ENCODE measurements at places on chromosomes 6 and 20.

GRCh38 chr6:115602466-115602865 is 458.2 kb downstream of the FRK start:
- no peak for DNase-seq

- DNase-seq: no peak
These were observed 3.5 kb upstream of the HTR1B start for GRCh38 chr6:77466451-77467437.

DNA sequence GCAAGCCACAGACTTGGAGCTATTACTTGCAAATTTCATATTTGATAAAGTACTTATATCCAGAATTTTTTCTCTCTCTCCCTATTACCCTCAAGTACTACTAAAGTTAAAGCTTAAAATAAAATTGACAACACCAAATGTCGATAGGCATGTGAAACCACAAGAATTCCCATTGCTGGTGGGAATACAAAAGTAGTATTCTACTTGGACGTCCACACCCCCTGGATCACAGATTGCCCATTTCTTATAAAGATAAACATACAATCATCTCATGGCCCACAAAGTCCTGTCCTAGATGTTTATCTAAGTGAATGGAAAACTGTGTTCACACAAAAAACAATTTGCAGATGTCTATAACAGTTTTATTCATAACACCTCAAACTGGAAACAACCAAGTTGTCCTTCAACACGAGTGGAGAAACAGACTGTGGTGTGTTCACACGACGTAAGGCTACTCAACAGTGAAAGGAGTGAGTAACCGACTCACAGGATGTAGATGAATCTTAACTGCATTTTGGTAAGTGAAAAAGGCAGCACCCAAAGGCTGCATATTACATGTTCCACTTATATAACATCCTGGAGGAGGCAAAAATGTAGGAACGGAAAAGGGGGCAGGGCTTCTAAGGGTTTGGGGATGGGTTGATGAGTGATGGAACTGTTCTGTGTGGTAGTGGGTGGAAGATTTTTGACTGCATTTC is 297.4 kb downstream of the THBS2 start:
- no peak for DNase-seq

DNA sequence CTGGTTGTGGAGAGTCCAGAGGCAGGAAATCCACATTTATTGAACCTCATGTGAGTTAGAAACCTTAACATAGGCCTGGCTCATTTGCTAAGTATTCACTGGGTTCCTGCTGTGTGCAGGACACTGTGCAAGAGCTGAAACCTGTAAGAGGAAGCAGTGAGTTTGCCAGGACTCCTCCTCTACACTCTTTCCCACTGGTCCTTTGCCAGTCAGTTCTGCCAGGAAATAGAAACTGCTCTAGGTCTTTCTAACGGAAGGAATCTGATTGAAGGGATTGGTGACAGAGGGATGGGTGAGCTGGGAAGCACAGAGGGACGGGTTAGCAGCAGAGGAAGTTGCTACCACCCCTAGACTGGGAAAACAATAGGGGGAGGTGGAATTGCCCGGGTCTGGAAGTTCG is 234.2 kb upstream of the ECI2 start:
- DNase-seq: no peak

- no peak for DNase-seq
These were observed 129.7 kb downstream of the CEP57L1 start for GRCh38 chr6:109224994-109225393.

GRCh38 chr6:3426091-3426926 is 30.5 kb downstream of the SLC22A23 start:
- no peak for DNase-seq
